Immature natural killer cell (primary cell): ENCODE measurements at places on chromosomes 12 and 14.
A peak's percentile ranks its signal among the peaks of the same experiment; 100 is the strongest.

GRCh38 chr12:27331927-27332324, 710 bp upstream of the BMAL2 start:
- DNase-seq: no peak

DNA sequence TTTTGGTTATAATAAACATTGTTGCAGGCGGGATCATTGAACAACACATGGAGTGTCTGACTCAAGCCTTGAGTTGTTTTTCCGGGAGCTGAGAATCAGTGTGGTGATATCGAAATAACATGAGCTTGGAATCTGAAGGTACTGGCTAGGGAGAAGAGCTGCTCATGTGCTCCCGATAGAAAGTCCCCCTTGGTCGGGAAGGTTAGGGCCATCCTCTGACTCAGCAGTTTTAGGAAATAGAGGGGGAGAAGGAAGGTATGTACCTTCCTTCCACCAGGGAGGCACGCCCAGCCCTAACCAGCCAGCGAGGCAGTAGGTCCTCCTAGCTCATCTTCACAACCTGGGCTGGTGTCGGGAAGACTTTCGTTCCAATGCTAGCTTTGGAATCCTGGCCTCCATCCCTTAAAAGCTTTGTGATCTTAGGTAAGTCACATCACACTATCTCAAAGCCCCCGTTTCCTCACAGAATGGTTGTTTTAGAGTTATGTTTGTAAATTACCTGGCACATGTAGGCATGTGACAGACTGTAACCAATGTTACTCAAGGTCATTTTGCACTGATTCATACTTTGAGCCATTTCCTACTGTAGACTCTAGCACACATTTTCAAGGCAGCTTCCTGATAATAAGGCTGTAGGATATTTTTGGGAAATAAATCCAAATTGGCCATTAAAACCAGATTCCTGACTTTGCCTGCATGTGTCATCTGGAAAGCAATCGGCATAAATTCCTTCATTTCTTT, 1.9 kb upstream of the RAB35 start:
- DNase-seq: no peak

DNA sequence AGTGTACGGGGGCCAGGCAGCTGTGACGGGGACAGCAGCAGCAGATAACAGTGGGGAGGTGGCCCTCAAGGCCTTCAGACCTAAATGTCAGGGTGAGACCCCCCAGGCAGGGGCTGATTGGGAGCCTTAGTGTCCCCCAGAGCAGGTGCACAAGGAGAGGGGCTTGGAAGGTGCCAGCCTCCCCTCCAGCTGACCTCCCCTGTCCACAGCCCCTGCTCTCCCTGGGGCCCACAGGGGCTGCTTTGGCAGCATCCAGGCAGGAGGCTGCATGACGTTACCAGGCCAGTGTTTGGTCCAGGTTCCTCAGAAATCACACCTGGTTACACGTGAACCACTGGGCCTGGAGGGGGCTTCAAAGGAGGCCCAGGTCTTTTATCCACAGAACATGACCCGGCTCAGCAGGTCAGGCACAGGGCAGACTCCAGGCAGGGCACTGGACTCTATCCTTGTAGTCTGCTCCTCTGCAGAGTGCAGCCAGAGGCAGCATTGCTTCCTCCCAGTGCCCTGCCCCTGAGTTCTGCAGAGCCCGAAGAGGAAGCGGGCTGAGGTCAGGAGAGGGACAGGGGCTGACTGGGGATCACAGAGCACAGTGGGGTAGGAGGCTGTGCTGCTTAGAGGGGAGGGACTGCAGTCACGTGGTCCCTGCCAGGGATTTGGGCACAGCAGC, 2.6 kb upstream of the TRMT61A start:
- no peak for DNase-seq

GRCh38 chr12:52837413-52837741, 3.3 kb upstream of the KRT79 start:
- peak; percentile 11 for DNase-seq

DNA sequence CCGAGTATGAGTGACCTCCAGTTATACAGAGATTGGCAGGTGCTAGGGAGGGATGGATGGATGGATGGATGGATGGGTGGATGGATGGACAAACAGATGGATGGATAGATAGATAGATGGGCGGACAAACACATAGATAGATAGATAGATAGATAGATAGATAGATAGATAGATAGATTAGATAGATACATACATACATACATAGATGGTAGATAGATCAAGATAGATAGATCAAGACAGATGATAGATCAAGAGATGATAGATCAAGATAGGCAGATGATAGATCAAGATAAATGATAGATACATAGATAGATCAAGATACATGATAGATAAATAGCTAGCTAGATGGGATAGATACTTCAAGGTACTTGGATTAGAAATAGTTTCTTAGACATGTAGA, 18.6 kb upstream of the RFLNA start:
- DNase-seq: no peak

DNA sequence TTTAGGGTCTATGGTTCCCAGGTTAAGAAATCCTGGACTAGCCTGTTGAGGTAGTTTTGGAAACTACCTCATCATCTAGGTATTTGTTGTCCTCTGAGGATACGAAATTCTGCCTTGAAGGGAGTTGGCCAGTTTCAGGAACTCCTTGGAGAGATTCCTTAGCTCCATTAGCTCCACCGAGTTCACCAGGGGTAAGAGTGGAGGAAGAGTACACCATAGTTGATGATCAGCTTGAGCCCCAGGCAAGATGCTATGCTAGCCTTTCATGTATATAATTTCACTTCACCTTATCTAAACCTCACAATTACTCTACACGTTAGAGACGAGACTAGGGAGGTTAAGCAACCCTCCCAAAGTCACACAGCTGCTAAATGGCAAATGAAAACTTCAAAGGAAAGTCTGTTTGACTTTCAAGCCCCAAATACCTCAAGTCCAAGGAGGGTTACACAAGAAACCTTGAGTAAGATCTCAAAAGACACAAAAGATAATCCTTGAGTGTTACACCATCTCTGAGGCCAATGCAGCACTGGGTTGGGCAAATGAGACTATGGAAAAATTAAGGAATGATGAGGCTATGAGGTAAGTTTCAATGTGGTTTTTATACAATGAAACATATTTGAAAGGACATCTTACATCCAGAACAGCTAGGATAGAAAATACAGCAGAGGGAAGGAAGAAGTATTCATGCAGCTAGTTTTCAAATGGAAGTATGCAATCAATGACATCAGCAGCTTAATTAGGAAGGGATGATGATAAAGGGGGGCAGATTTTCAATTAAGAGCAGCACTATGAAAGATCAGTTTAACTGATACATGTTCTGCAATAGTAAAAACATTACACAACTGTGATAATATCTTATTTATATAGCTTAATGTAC, 97.2 kb upstream of the KRAS start:
- DNase-seq: no peak

DNA sequence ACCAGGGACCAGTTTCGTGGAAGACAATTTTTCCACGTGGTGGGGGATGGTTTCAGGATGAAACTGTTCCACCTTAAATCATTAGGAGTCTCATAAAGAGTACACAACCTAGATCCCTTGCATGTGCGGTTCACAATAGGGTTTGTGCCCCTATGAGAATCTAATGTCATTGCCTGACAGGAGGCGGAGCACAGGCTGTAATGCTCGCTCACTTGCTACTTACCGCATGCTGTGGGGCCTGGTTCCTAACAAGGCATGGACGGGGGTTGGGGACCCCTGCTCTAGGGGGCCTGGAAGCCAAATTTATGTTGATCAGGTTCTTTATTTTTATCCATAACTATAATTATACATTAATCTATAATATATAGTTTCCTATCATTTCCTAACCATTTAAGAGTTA, 315.3 kb downstream of the MED13L start:
- DNase-seq: no peak

DNA sequence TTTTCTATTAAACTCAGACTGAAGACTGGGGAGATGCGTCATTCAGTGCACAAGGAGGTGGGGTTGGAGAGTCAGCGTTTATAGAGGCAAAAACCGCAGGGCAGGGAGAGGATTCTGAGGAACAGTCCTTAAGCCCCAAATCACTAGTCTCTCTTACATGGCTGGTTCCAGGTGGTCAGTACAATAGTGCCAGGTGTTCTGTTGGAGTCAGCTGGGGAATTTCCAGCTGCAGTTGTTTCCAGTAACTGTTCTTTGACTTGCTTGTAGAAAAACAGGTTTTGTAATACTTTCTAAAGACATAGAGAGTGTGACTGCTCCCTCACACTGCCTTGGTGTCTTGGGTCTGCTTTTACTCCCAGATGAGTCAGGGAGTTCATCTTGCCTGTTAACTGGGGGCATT, 192.2 kb downstream of the TMTC3 start:
- DNase-seq: no peak

- DNase-seq: no peak
These were observed 28.9 kb upstream of the PLEKHG3 start for GRCh38 chr14:64675312-64675711.

- DNase-seq: no peak
These were observed 1.8 kb upstream of the HOXC11 start for GRCh38 chr12:53971129-53971528.

- DNase-seq: no peak
These were observed 11.6 kb downstream of the ACTN1 start for GRCh38 chr14:68967459-68967940.

- DNase-seq: no peak
These were observed 486.2 kb downstream of the NELL2 start for GRCh38 chr12:44389896-44390295.

GRCh38 chr12:31819427-31819826, 90.6 kb upstream of the AMN1 start:
- DNase-seq: no peak

DNA sequence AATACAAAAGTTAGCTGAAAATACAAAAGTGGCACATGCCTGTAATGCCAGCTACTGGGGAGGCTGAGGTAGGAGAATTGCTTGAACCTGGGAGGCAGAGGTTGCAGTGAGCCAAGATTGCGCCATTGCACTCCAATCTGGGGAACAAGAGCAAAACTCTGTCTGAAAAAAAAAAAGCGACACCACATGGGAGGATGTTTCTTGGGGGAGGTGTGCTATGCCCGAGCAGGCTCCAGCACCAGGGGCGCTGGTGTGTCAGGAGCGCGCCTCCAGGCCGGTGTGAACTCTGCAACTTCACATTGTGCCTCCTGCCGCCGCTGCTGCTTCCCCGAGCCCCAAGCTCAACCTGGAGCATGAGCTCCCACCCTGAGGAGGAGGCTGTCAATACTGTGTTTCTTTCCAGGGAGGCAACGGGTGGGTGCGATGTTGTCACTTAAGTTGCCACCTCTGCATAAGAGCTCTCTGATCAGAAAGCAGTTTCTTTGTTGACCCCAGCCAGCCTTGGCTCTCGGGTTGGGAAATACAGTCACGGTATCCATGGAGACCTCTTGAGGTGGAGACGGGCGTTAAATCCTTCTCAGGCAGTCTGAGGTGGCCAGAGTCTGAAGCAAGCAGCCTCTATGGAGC, 18.9 kb downstream of the DEGS2 start:
- DNase-seq: no peak

GRCh38 chr12:3795066-3795465, 42.2 kb upstream of the CRACR2A start:
- DNase-seq: no peak

- DNase-seq: no peak
These were observed 398.0 kb upstream of the FAR2 start for GRCh38 chr12:28750946-28751685.

DNA sequence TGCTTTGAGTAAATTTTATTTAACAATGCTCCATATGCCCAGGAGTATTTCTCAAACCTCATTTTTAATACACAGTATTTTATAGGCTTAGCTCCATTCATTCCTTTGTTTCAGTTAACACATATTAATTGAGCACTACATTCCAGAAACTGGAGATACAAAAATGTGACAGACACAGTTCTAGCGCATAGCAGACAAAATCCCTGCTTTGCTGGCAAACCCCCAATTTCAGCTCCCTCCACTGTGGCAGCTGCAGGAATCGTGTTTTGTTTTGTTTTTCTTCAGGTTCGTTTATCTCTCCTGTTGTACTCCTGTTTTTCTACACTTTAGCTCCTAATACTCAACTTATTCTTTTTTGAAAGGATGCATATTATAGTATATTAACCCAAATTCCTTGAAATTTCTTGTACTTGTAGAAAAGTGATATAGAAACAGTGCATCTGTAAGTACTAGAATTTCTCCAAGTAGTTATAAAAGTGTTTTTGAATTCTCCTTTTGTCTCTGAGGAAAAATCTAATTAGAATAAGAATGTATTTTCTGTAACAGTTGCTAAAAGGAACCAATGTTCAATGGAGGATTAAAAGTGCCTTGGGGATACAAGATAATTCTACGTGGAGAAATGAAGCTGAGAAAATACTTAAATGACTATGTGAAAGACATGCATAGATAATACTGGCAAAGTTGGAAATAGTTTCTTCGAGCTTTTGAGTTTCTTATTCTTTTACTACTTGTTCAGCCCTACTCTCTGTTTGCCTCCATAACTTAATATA, 6.4 kb upstream of the RAB21 start:
- DNase-seq: no peak

- DNase-seq: no peak
These were observed 398.3 kb downstream of the APAF1 start for GRCh38 chr12:99043319-99043914.

GRCh38 chr12:3398196-3398789, 92.7 kb upstream of the PRMT8 start:
- DNase-seq: no peak

GRCh38 chr14:100537446-100538350, 49.5 kb downstream of the BEGAIN start:
- DNase-seq: no peak
